Spinal cord (tissue), 10 donors: ENCODE measurements at places on chromosomes 3 and 15. TPM values are rescaled to one million over a fixed set of nuclear protein-coding genes. Genes with fewer than 3 reads are reported as not detected.

DNA sequence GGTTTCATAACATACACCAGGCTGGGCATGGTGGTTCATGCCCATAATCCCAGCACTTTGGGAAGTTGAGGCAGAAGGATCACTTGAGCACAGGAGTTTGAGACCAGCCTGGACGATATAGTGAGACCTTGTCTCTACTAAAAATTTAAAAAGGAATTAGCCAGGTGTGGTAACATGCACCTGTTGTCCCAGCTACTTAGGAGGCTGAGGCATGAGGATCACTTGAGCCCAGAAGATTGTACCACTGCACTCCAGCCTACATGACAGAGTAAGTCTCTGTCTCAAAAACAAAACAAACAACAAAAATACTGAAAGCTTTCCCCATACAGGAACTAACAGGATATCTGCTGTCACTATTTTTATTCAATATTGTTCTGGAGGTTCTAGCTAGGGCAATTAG lies 20.9 kb downstream of the GREM1 start:
- no peak overlapping the region for H3K4me3 ChIP-seq
- no peaks in the 10 kb centered on the region for H3K4me1 ChIP-seq
- H3K27me3 ChIP-seq, result no peaks in the 10 kb centered on the region
- no peaks in the 10 kb centered on the region for H3K36me3 ChIP-seq

DNA sequence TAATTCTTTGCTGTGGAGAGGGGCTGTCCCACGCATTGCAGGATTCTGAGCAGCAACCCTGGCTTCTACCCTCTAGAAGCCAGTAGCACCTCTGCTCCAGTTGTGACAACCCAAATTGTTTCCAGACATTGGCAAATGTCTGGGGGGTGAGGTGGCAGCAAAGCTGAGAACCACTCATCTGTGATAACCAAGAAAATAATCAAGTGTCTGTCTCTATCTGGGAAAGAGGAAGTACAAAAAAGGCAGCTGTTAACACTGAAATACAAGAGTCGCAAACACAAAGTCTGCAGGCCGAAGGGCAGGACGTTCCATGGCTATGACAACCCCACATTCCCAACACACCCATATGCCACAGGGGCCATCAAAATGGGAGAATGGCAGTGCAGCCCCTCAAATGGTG lies 42.2 kb upstream of the GNB5 start:
- no peaks in the 10 kb centered on the region for H3K27me3 ChIP-seq
- H3K4me3 ChIP-seq, result no peak overlapping the region
- H3K4me1 ChIP-seq, result no peaks in the 10 kb centered on the region
- peaks cover 3% of the 10 kb centered on the region for H3K36me3 ChIP-seq
- DNase-seq, result no peak
- no peak overlapping the region for H3K27ac ChIP-seq

DPPA4 gene
- 5.3 TPM for total RNA-seq

- no peaks in the 10 kb centered on the region for H3K36me3 ChIP-seq
- H3K4me3 ChIP-seq, result no peak overlapping the region
- H3K4me1 ChIP-seq, result no peaks in the 10 kb centered on the region
- no peak for DNase-seq
These were observed 45.6 kb upstream of the NDUFB4 start for GRCh38 chr3:120550546-120550945.

DNA sequence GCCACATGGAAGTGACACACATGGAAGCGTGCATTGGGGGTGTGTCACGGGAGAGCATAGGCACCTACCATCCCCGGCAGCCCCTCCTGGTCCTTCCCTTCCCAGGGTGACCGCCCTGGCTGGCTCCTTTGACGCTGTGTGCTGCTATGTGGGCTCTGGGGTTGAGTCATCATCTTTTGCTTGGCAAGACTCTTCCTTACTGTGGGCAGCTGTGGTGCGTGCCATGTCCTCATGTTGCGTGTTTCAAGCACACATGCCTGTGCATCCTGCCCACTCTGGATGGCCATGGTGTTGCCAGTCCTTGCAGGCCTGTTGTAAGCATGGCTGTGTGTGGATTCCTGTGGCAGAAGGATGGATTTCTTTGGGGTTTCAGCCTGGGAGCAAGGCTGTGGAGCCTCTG lies 14.0 kb downstream of the PLXNA1 start:
- H3K27ac ChIP-seq, result no peak overlapping the region
- H3K4me3 ChIP-seq, result no peak overlapping the region
- H3K36me3 ChIP-seq, result peaks cover 97% of the 10 kb centered on the region

- no peak for DNase-seq
- H3K4me1 ChIP-seq, result peaks cover 49% of the 10 kb centered on the region
- no peaks in the 10 kb centered on the region for H3K27me3 ChIP-seq
- no peak overlapping the region for H3K27ac ChIP-seq
- peaks cover 14% of the 10 kb centered on the region for H3K36me3 ChIP-seq
- no peak overlapping the region for H3K4me3 ChIP-seq
These were observed 4.0 kb downstream of the TNK2 start for GRCh38 chr3:195904368-195904767.
